ENCODE measurements at places on chromosomes 13 and 19.

- H3K27me3 ChIP-seq: no peaks in the 10 kb centered on the region
- no peak overlapping the region for H3K27ac ChIP-seq
- DNase-seq: no peak
- no peaks in the 10 kb centered on the region for H3K4me1 ChIP-seq
- no peak overlapping the region for H3K4me3 ChIP-seq
Measured at GRCh38 chr19:39186391-39186790, 10.4 kb upstream of the NCCRP1 start.

- no peak overlapping the region for H3K4me3 ChIP-seq
- H3K36me3 ChIP-seq: no peaks in the 10 kb centered on the region
- H3K27me3 ChIP-seq: no peaks in the 10 kb centered on the region
- no peaks in the 10 kb centered on the region for H3K4me1 ChIP-seq
Measured at GRCh38 chr19:30152510-30153291, 210.7 kb downstream of the URI1 start.

DNA sequence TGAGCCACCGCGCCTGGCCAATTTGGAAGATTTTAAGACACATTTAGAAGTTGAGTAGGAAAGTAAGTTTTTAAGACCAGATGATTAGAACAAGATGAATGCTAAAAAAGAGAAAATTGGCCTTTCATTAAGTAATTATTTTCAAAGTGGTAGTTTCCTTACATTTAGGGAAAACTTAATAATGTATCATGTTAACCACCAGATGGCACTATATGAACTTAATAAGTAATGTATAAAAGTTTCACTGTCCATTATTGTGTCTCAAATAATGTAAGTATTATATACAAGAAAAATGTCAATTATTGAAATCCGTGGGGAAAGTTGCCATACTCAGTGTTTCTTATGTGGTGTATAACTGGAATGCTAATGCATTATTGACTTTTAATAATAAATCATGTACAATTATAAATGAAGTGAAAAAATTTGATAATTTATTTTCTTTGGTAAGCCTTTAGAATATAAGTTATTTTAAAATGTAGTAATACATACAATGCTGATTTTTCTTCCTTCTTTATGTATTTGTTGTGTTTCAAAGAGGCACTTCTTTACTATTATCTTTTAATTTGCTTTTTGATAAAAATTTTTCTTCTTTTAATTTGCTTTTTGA lies 29.2 kb downstream of the COG6 start:
- H3K4me3 ChIP-seq: no peak overlapping the region
- no peaks in the 10 kb centered on the region for H3K4me1 ChIP-seq
- H3K36me3 ChIP-seq: peaks cover 7% of the 10 kb centered on the region
- no peak for DNase-seq
- no peaks in the 10 kb centered on the region for H3K27me3 ChIP-seq
- no peak overlapping the region for H3K27ac ChIP-seq

DNA sequence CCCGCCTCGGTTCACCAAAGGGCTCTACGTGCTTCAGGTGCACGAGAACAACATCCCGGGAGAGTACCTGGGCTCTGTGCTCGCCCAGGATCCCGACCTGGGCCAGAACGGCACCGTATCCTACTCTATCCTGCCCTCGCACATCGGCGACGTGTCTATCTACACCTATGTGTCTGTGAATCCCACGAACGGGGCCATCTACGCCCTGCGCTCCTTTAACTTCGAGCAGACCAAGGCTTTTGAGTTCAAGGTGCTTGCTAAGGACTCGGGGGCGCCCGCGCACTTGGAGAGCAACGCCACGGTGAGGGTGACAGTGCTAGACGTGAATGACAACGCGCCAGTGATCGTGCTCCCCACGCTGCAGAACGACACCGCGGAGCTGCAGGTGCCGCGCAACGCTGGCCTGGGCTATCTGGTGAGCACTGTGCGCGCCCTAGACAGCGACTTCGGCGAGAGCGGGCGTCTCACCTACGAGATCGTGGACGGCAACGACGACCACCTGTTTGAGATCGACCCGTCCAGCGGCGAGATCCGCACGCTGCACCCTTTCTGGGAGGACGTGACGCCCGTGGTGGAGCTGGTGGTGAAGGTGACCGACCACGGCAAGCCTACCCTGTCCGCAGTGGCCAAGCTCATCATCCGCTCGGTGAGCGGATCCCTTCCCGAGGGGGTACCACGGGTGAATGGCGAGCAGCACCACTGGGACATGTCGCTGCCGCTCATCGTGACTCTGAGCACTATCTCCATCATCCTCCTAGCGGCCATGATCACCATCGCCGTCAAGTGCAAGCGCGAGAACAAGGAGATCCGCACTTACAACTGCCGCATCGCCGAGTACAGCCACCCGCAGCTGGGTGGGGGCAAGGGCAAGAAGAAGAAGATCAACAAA lies 2.6 kb downstream of the PCDH17 start:
- DNase-seq: peak; percentile 66
- H3K4me1 ChIP-seq: no peaks in the 10 kb centered on the region
- no peaks in the 10 kb centered on the region for H3K36me3 ChIP-seq
- peaks cover 8% of the 10 kb centered on the region for H3K27me3 ChIP-seq
- no peak overlapping the region for H3K27ac ChIP-seq
- peak overlapping the region; percentile 43 for H3K4me3 ChIP-seq

DNA sequence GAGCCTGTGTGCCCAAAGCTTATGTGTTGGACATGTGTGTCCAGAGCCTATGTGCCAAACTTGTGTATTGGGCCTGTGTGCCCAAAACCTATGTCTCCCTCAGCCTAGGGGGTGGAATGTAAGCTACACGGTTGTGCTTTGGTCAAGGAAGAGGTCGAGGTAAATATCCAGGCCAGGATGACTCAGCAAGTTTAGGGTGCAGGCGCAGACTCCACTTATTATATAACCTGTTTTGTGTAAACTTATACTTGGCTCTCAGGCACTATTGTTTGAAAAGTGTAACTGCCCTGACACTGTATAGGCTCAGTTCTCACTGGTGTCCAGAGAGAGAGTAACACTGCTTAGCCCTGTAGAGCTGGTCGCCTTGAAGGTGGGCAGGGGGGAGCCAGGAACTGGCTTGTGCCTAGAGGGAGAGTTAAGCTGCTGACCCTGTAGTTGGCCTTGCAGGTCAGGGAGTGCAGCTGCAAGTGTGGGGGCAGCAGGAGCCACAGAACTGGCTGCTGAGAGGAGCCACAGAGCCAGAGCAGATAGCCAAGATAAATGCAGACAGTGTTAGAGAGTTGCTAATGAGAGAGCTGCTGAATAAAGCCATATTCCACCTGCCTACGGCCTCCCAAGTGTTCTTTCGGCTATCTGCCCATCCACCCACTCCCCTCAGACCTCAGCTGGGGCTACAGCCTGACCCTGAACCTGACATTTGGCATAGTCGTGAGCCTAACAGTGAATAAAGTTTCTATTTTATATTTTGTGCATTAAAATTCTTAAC lies 517.2 kb upstream of the SLITRK1 start:
- H3K4me3 ChIP-seq: no peak overlapping the region
- H3K27me3 ChIP-seq: no peaks in the 10 kb centered on the region
- DNase-seq: no peak
- H3K4me1 ChIP-seq: no peaks in the 10 kb centered on the region
- H3K27ac ChIP-seq: no peak overlapping the region

GRCh38 chr19:51690454-51691073 lies 2.6 kb upstream of the SPACA6 start:
- H3K36me3 ChIP-seq: peaks cover 5% of the 10 kb centered on the region
- no peaks in the 10 kb centered on the region for H3K27me3 ChIP-seq
- peak overlapping the region; percentile 92 for H3K4me3 ChIP-seq
- DNase-seq: peak; percentile 94

DNA sequence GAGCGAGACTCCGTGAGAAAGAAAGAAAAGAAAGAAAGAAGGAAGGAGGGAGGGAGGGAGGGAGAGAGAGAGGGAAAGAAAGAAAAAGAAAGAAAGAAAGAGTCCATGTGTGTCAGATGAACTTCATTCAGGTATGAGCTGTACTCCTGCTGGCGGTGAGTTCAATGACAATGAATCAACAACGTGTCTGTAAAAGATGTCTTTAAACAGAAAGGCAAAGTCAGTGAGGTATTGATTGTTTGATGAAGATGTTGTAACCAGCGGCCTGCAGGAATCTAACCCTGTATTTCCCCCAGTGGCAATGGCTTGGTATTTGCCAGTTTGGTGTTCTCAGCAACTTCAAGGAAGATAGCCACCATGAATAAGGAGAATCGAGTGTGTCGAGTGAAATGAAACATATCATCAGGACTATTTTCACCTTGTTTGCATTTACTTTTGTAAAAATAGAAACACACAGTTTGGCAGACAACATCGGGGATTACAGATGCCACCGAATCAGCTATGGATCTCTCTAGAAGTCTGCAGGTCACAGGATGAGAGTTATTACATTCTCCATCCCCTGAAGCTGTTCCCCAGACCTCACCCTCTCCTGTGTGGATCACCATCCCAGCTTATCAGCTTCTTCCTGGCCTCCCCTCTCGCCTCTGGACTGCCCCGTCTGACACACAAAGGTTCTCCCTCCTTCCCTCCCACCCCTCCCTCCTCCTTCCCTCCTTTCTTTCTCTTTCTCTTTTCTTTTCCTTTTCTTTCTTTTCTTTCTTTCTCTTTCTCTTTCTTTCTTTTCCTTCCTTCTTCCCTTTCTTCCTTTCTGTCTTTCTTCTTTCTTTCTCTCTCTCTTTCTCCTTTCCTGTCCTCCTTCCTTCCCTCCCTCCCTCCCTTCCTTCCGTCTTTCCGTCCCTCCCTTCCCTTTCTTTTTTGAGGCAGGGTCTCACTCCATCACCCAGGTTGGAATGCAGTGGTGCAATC lies 8.2 kb upstream of the SBK3 start:
- no peaks in the 10 kb centered on the region for H3K4me1 ChIP-seq
- H3K27me3 ChIP-seq: no peaks in the 10 kb centered on the region
- no peak overlapping the region for H3K4me3 ChIP-seq
- H3K27ac ChIP-seq: no peak overlapping the region
